HEK293T (cell line): ENCODE measurements at places on chromosomes 1 and 21.

- no peak for DNase-seq
Measured at GRCh38 chr1:191886977-191887376, 271.3 kb upstream of the RGS18 start.

DNA sequence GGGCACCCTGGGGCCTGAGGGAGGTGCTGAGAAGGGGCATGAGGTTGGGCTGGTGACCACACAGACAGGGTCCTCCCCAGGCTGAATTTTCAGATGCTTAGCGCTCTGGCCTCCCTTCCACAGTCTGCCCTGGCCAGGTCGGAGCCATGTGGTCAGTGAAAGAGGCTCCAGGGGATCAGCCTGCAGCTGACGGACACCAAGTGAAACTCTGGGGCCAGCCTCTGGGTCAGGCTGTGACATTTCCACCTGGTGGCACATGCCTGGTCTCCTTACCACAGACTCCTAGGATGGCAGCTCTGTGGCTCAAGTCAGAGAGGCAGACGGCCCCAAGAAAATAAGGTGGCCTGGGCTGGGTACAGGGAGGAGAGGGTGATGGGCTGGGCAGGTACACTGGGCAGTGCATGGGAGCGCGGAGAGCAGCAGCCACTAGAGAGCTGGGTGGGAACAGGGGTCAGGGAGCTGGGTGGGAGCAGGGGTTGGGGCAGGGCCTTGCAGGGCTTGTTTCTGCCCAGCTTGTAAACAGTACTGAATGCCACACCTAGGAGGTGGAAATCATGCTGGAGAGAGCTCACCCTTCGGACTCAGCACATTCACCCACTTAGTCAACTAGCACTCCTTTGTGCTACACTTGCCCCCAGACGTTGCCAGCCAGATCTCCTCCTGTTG, 20.7 kb upstream of the ADARB1 start:
- DNase-seq = no peak

DNA sequence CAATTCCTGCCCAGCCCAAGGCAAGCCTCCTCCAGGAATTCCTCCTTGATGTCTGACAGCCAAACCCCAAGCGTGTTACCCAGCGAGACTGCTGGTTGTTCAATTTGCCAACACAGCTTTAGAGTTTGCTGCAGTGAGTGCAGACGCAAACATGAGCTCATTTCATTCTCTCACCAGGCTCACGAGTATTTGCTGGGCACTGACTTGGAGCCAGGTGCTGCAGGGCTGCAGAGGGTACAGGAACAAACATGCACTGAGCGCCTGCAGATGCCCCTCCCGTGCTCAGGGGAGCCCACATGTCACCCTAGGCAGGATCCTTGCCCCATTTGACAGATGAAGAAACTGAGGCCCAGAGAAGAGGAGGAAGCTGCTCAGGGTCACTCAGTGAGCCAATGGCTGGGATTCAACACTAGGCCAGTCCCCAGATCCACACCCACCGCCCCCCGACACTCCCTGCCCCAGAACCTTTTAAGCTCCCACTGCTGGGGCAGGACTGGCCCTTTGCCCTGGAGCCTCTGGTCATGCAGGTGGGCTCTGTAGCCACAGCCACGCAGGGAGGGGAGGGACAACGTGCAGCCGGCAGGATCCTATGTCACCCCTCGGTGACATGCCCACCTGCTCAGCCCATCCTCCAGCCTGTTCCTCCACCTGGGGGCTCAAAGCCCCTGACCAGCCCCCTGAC, 363.7 kb downstream of the MATN1 start:
- DNase-seq = no peak

DNA sequence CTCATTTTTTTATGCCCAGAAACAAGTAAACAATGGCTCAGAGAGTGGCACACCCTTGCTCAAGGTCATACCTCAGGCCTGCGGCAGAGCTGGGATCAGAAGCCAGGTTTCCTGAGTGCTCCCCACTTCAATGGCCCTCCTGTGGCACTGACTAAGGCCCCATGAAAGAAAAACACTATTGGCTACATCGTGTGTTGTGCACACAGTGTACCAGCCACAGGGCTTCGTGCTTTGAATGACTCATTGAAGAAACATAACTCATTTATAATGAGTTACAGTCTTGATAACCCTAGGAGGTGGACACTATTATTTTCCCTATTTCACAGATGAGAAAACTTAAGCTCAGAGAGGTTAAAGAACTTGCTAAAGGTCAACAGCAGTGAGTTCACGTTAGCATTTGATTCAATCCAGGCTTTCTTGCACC, 91.2 kb downstream of the TRABD2B start:
- DNase-seq = no peak

DNA sequence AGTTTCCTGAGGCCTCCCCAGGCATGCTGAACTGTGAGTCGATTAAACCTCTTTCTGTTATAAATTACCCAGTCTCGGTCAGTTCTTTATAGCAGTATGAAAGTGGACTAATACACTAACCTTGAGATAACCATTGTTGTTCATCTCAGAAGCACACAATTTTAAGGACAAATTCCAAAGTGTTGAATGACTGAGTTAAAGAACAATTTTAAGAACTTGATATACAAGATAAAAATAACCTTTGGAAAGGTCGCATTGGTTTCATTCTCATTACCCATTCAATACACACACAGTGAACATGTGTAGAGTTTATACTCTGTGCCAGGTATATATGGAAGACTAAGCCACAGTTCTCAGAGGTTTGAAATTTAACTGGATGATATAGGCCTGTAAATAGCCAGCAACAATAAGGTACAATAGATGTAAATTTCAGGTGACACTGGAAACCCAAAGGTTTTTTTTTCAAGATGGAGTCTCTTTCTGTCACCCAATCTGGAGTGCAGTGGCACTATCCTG, 19.1 kb upstream of the SRSF10 start:
- DNase-seq = no peak

DNA sequence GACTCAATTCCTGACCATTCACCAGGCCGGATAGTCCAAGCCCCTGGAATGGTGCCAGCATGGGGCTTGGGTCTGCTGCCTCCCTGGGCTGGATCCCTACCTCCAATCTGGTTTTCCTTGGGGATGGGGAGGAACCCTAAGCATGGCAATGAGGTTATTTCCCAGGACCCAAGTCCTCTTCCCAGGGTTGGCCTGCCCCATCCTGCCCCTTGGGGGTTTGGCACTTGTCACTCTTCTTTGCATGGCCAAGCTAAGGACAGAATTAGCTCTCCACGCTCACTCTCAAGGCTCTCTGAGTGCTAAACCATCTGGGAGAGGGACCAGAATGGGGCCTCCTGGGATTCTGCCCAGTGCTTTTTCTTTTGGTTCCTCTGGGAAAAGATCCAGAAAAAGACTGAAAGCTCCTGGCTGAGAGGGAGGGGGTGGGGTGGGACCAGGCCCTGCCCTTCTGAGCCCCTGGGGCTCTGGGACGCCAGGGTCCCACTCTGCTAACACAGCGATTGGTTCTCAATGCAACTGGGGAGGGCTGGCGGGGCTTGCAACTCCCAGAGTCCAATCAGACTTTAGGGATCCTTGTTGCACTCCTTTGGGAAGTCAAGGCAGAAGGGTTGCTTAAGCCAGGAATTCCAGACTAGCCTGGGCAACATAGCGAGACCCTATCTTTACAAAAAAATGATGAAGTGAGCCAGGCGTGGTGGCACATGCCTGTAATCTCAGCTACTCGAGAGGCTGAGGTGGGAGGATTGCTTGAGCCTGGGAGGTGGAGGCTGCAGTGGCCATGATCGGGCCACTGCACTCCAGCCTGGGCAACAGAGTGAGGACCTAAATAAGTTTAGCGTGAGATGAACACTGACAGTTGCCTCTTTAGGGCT, 52.7 kb downstream of the DHRS3 start:
- no peak for DNase-seq

- DNase-seq = peak; percentile 75
Measured at GRCh38 chr1:167555971-167556714, 2.6 kb upstream of the CREG1 start.

DNA sequence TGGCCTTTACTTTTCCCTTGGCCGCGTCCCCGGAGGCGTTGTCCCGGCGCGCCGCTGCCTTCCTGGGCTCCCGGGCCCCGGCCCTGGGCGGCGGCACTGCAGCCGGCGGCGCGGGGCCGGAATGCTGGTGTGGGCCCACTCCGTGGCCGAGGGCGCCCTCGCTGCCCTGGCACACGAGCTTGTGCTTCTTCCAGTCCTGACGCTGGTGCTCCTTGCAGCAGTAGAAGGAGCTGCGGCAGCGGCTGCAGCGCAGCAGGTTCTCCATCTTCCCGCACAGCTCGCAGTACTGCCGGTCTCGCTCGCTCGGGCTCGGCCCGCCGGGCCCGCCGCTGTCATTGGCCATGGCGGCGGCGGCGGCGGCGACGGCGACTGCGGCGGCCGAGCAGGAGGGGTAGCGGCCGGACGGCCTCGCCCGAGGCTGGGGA, 529 bp downstream of the EGLN1 start:
- DNase-seq = peak; percentile 31

- DNase-seq = no peak
Measured at GRCh38 chr21:37699024-37699775, 217.1 kb downstream of the KCNJ6 start.

DNA sequence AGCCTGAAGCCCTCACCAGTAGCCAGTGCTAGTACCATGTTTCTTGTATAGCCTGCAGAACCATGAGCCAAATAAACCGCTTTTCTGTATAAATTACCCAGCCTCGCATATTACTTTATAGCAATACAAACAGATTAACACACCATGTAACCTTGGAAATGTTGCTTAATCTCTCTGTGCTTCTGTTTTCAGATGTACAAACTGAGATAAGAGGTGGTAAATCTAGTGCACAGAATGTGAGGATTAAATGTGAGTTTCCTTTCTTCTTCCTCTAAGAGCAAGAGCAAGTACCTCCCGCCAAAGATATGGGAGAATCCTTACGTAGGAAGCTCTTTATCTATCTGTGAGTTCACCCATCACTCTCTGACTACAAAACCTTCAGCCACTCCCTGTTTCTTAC, 128.4 kb downstream of the HIVEP3 start:
- no peak for DNase-seq

DNA sequence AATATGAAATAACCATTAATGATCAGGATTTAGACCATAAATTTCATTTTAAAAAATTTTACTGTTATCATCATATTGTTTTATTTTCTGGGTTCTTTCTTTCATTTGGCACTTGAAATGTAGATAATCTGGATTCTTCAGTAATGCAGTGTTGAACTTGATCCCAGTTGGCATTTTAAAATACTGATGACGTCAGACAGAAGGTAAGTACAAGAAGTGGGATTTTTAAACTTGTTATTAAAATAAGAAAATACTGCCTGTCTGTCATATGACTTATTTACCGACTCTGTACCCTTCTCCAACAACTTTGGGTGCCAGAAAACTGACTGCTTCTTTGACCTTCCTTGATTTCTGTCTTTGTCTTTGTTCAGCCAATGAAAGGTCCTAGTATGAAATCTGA, 415.1 kb upstream of the NEGR1 start:
- DNase-seq = no peak

DNA sequence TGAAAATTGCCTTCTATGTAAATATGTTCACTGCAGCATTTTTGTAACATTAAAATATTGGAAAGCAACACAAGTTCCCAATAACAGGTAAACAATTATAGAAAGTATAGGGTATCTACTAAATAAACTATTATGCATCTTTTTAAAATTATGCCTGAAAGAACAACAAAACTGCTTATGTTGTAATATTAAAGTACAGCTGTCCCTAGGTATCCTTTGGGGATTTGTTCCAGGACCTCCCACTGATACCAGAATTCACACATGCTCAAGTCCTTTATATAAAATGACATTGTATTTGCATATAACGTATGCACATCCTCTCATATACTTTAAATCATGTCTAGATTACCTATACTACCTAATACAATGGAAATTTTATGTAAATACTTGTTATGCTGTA, 121.8 kb upstream of the TNFSF4 start:
- DNase-seq = no peak

- DNase-seq = no peak
Measured at GRCh38 chr1:173134029-173134428, 73.1 kb downstream of the TNFSF4 start.

GRCh38 chr1:22638476-22639234, 2.2 kb downstream of the C1QA start:
- no peak for DNase-seq

DNA sequence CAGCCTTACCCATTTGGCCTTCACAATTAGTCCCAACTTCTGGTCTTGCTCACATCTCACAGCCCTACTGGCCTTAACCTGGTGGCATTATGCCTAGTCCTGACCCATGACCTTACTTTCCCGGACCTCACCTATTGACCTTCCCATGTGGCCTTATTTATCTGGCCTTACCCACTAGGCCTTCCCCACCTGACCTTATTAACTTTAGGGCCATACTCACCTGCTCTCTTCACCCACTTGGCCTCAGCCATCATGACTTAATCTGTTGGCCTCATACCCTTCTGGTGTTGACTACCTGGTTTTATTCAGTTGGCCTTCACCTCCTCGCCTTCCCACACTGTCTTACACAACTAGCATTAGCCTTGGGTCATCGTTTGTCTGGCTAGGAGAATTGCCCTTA, 35.7 kb downstream of the EXOC8 start:
- no peak for DNase-seq

- peak; percentile 20 for DNase-seq
Measured at GRCh38 chr21:37074197-37074510, 1.1 kb downstream of the TTC3 start.

GRCh38 chr1:151989211-151989862, 4.3 kb downstream of the S100A10 start:
- no peak for DNase-seq

GRCh38 chr1:244952940-244953339, 88.6 kb upstream of the HNRNPU start:
- DNase-seq = no peak

GRCh38 chr1:25021591-25022215, 91.6 kb upstream of the RUNX3 start:
- no peak for DNase-seq

DNA sequence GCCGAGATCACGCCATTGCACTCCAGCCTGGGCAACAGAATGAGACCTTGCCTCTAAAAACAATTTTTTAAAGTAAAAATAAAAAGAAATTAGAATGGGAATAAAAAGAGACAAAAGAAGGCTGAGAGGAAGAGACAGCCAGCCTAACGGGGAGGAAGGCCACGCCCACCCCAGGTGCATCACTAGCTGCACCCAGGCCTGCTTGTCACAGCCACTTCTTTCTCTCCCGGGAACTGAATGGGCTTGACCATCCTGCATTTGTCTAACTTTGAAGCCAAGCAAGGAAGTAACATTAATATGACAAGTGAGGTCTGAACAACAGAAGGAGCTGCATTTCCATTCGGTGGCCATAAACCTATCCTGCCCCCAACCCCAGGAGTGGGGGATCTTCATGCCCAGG, 20.8 kb upstream of the EFNA1 start:
- no peak for DNase-seq

GRCh38 chr1:54259546-54260140, 59.7 kb downstream of the MRPL37 start:
- DNase-seq = no peak

DNA sequence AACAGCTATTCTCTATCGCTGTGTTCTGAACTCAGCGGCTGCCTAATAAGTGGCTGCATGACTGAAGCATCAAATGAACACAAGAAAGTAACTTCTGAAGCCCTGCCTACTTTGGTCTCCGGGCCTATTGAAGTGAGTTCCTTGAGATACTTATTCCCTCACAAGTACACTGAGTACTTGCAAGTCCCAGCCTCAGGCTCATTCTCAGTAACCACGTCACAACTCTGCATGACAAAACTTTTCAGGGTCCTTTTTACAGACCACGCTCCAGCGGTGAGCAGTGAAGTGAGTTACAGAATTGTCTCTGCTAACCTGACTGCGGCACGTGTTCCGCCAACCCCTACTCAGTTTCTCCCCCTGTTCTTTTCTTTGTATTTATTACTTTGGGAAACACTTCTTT, 1342.7 kb upstream of the ADGRL4 start:
- no peak for DNase-seq

- DNase-seq = no peak
Measured at GRCh38 chr1:202348005-202348508, 442 bp upstream of the PPP1R12B start.
